NCI-H2171 (cell line): ENCODE measurements at places on chromosomes 7 and 10.
A peak's percentile ranks its signal among the peaks of the same experiment; 100 is the strongest.

DNA sequence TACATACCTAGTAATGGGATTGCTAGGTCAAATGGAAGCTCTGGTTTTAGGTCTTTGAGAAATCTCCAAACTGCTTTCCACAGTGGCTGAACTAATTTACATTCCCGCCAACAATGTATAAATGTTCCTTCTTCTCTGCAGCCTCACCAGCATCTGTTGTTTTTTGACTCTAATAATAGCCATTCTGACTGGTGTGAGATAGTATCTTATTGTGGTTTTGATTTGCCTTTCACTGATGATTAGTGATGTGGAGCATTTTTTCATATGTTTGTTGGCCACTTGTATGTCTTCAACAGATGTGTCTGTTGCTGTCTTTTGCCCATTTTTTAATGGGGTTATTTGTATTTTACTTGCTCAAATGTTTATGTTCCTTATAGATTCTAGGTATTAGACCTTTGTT, 675.5 kb downstream of the SUGCT start:
- DNase-seq, result no peak

GRCh38 chr10:1476455-1476803, 260.9 kb downstream of the ADARB2 start:
- DNase-seq, result peak; percentile 45

GRCh38 chr10:7788639-7789286, 786 bp downstream of the ATP5F1C start:
- DNase-seq, result no peak

- peak; percentile 79 for DNase-seq
These were observed 199.3 kb downstream of the SNX10 start for GRCh38 chr7:26490640-26491624.

- DNase-seq, result no peak
These were observed 3.6 kb downstream of the CCNY start for GRCh38 chr10:35339942-35340341.

- DNase-seq, result no peak
These were observed 23.0 kb downstream of the VSIR start for GRCh38 chr10:71750124-71750841.

- DNase-seq, result no peak
These were observed 31.9 kb downstream of the SAMD8 start for GRCh38 chr10:75143353-75143752.

DNA sequence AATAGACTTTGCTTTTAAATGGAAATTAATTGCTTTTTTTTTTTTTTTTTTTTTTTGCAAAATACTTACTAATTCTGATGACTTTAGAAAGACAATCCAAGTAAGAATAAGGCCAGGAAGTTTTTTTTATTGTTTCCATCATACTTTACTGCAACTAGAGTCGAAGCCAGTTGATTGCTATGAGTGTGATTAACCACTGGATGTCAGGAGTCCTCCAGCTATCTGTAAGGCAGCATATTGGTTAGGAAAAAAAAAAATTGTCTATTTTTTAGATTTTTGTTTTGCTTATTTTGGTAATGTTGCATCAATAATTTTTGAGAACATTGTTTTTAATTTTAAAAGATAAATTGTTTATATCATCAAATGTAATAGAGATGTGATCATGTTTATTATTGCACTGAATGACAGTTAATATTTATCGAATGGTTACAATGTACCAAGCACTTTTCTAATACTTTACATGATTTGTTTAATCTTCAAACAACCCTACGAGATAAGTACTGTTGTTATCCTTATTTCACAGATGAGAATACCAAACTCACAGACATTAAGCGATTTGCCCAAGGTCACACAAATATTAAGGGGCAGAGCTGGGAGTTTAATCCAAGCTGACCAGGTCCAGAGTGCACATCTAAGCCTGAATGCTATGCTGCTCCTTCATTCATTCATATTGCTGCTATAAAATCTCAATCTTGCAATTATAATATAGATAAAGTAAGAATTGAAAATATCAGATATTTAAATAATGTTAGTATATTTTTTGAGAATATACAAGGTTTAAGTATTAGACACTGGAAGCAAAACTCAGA, 19.9 kb upstream of the LMOD2 start:
- no peak for DNase-seq

DNA sequence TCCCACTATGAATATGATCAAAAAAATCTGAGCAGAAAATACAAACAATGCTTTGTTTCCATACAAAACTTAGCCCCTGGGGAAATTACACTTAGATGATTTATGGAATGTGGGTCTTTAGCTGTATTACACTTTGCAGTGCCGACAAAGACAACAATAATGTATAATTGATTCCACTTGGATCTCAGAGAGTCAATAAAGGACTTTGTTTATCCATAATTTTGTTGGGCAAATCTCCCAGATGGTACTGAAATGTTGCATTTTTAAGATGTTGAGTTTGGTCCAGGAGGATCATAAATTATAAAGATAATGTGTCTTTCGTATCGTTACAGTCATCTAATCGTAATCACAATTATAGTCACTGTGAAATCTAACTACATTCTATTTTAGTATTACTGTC, 66.9 kb upstream of the DOCK1 start:
- no peak for DNase-seq

DNA sequence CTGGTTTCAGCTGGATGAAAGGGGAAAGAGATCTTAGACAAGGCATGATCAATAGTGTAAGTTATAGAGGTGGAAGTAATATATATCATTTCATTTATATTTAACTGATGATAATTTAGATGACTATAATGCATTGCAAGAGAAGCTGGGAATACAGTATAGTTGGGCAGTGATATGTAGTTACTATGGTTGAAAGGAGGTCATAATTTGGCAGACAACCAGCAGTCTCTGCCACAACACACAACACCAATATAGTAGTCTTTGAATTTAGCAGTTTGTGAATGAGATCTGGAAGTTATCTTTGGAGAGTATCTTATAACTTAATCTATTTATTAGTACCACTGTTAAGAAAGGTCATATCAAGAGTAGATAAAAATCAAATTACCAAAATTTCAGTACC, 39.9 kb downstream of the TAX1BP1 start:
- no peak for DNase-seq

DNA sequence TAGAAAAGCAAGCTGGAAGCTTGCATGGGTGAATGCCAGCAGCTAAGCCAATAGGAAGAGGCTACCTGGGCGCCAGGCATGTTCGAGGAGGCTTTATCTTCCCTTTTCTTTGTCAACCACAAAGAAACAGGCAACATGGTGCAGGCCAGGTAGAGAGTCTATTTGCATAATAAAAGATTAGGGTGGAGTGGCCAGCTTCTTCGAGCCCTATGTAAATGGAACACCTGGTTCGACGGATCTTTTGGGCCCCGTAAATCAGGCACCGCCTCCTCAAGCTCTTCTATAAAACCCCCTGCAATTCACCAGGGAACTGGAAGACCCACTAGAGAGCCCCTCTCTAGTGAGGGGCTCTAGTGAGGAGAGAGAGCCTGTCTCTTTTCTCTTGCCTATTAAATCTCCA, 1106.2 kb upstream of the CELF2 start:
- no peak for DNase-seq

DNA sequence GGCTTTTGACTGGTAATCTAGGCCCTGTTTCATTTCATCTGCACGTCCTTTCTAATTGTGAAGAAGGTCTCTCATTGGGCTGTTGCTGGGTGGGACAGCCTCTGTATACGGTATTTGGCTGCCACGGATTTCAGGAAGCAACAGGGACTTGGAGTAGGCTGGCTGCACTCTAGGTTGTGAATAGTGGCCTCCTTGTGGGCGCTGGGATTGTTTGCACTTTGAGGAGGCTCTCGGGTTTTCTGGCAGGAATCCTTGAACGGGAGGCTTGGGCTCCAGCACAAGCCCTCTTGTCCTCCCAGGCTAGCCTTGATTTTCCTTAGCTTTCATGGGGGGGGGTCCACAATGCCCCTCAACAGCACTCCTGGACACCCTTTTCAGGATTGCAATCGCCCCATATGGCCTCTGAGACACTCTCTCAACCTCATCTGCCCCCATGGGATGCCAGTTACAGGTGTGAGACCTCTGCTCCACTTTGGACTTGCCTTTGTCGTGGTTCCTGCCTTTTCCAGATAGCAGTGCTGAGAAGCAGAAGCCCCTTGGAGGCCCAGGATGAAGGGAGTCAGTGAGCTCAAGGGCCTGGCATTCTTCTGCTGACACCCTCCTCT, 33.9 kb upstream of the ZNF273 start:
- no peak for DNase-seq

DNA sequence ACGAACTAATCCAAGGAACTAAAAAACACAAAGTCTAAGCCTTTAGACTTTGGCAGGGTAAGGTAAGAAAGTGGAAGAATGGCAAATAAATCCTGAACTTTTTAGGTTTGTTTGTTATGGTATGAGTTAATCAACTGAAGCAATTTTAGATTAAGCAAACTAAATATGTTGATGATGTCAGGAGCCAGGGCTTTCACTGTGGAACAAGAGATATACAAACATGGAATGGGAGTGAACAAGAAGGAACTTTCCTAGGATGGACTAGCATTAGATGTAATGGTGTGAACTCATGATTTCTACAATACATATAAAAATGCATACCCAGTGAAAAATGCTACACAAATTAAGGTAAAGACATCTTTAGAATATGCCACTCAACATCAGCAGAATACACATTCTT, 35.8 kb downstream of the NT5C2 start:
- DNase-seq, result no peak

GRCh38 chr7:83366629-83367028, 203.9 kb upstream of the PCLO start:
- DNase-seq, result no peak

- no peak for DNase-seq
These were observed 126.9 kb upstream of the BTBD16 start for GRCh38 chr10:122144199-122144598.

- no peak for DNase-seq
These were observed 1.1 kb downstream of the EPHB6 start for GRCh38 chr7:142855756-142856564.

DNA sequence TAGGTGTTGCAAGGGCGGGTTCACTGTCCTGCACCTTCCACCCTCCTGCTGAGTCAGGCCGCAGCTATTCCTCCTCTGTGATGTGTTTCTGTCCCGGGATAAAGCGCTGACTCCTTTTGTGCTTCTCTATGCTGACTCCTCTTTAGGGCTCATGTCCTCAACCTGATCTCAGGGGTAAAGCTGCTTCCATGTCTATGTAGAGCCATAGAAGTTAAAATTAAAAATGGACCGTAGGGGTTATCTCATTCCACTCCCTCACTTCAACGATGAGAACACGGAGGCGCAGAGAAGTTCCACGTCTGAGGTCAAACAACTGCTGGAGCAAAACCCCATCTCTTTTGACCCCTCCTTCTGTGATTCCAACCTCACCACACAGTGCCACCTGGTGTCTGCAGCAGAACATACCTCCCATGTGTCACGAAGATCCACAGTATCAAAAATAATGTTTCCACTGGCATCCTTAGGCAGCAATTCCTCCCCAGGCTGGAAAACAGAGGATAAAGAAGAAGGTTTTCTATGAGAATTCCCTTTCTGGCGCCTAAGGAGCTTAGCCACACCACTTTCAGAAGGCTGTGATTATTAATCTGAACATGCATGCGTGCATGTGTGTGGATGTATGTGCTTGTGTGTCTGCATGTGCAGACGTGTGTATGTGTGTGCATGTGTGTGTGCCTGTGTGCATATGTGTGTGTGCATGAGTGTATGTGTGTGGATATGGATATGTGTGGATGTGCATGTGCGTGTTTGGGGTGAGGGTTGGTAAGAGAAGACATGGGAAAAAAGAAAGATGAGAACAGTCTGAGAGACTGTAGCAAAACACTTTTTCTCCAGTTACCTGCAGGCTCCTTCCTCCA, 81.2 kb upstream of the UCN3 start:
- DNase-seq, result no peak

- no peak for DNase-seq
These were observed 34.5 kb upstream of the EBLN1 start for GRCh38 chr10:22252224-22252800.

GRCh38 chr10:99784016-99784726, 1.7 kb downstream of the ABCC2 start:
- no peak for DNase-seq

- DNase-seq, result no peak
These were observed 151.9 kb downstream of the NEURL1 start for GRCh38 chr10:103645141-103646054.

GRCh38 chr7:40306596-40306995, 171.8 kb downstream of the SUGCT start:
- DNase-seq, result no peak

DNA sequence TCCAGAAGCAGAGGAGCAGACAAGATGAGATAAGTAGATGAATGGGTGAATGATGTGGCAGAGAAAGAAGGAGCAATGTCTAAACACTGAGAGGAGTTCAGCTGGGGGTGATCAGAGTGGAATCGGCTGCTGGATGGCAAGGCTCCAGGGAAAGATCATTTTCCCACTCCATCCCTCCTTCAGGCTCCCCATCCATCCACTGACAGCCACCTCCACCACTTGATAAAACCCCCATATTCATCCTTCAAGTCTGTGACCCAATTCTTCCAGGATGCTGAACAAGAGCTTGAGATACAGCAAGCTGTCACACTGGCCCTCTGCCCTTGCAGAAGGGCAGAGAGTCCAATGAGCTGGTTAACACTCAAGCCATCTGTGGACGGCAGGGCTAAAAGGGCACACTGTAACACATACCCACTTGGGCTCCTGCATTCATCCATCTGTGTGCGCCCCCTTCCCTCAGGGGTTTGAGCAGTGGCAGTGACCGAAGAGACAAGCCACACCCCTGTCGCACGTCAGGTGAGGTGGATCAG, 30.8 kb upstream of the CACNB2 start:
- DNase-seq, result no peak

DNA sequence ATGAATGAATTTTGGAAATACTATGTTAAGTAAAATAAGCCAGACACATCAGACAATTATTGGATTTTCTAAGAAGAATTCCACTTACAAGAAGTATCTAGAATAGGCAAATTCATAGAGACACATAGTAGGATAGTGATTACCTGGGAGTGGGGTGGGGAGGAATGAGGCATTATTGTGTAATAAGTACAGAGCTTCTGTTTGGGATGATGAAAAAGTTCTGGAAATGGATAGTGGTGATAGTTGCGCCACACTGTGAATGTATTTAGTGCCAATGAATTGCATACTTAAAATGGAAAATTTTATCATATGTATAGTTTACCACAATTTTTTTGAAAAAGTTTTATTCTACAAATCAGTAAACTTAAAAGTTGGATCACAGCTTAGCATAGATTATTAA, 297.2 kb upstream of the KAT6B start:
- DNase-seq, result no peak

GRCh38 chr10:70652761-70653657, 19.3 kb upstream of the ADAMTS14 start:
- no peak for DNase-seq

DNA sequence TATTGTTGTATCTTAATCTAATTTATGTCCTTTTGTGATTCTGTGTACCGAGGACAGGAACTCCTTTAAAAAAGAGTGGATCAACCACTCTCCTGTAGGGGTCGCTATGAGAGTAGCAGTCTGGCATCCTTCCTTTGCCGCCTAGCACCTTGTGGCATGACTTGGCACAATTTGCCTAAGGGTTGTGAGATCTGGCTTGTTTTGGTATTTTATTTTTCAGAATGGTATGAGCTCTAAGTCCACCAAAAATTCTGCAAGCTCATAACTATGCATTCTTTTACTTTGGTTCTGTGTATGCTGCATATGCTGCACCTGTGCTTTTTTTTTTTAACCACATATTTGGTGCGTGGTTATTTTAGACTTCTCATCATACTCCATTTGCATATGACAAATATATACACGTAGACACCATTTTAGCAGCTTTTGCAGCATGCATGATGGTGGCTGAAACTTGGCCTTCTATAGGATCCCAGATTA, 112.8 kb downstream of the CDK14 start:
- no peak for DNase-seq
